ENCODE measurements at places on chromosomes 1 and 21. TPM values are rescaled to one million over a fixed set of nuclear protein-coding genes. Genes with fewer than 3 reads are reported as not detected.

TMEM82 gene
- total RNA-seq = not detected

ARMH1 gene
- total RNA-seq = 0.37 TPM

OR6N1 gene
- total RNA-seq = not detected

LRRC8C gene
- total RNA-seq = 3.4 TPM

ZBTB40 gene
- 6.5 TPM for total RNA-seq

Measured in aortic smooth muscle cell (primary cell).